NCI-H1048 (cell line): ENCODE measurements at places on chromosomes 5 and 9.

- DNase-seq: no peak
Observed at GRCh38 chr9:90340421-90340820, 302.2 kb downstream of the DIRAS2 start.

DNA sequence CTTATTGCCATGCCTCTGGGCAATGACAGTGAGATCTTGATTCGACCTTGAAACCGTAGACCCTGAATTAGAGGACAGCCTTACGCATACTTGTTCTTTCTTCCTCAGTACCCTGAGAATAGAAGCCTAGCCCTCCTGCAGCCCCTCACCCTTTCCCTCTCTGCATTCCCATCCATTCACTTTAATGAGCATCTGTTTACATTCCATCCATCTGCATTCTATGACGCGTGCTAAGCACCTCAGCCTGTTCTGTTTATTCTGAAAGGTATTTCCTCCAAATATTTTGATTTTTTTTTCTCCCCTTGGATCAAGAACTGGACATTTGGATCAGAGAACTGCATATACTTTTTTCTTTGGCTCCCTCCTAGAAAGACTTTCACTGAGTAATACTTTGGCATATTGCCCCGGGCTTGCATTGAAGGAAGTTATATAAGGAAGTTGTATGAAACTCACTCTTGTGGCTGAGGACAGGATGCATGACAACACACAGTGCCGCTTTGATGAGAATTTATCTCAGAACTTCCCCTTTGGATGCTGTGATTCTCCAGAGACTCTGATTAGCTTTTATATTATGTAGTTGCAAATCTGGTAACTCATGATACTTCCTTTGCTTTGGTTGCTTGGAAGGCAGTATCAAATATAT lies 15.7 kb downstream of the TMEM8B start:
- DNase-seq: no peak

- DNase-seq: no peak
Observed at GRCh38 chr9:26229324-26230054, 551.2 kb upstream of the TUSC1 start.

GRCh38 chr9:9498128-9498527 lies 1114.7 kb downstream of the PTPRD start:
- DNase-seq: no peak

- no peak for DNase-seq
Observed at GRCh38 chr5:141825241-141825671, 53.0 kb downstream of the PCDH1 start.

DNA sequence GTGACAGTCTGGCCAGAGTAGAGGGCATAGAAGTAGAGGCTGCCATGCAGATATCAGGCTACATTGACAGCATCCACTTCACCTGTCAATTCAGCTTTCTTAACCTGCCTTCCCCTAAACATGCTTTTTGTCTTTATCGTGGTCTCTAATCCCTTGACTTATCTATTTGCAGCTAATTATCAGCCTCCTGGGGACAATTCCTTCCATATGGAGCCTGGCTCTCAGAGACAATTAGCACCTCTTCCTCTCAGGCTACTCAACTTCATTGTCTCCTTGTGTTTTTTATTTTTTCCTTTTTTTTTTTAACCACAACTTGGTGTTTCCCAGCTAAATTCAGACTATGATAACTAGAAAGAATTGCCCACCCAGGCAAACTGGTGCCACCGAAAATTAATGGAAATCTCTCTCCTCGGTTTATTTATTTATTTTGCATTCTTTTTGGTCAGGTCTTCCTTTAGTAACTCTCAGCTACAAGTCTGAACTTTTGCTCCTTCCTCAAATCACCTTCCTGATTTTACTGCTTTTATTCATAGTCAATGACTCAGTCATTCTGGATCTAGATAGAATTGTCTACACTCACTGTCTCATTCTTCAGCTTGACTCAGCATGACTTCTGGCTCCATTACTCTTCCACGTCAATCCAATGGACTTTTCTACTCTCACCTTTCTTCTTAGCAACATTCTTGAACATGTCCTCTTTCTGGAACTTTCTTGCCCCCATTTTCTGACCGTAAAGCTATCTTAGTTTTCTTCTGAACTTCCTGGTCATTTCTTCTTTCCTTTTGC lies 63.0 kb upstream of the BASP1 start:
- DNase-seq: no peak

DNA sequence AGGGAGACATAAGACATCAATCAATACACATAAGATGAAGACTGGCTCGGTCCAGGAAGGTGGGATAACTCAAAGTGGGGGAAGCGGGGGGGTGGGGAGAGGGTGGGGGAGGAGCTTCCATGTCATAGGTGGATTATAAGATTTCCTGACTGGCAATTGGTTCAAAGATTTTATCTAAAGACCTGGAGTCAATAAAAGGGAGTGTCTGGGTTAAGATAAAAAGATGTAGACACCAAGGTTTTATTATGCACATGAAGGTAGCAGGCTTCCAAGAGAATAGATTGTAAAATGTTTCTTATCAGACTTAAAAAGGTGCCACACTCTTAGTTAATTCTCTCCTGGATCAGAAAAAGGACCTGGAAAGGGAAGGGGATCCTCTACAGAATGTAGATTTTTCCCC lies 25.6 kb upstream of the OTULINL start:
- DNase-seq: no peak

GRCh38 chr5:16812448-16812847 lies 123.6 kb downstream of the MYO10 start:
- no peak for DNase-seq

- DNase-seq: no peak
Observed at GRCh38 chr5:120304663-120305062, 159.4 kb upstream of the PRR16 start.

- no peak for DNase-seq
Observed at GRCh38 chr5:136020383-136021015, 8.3 kb upstream of the TGFBI start.

DNA sequence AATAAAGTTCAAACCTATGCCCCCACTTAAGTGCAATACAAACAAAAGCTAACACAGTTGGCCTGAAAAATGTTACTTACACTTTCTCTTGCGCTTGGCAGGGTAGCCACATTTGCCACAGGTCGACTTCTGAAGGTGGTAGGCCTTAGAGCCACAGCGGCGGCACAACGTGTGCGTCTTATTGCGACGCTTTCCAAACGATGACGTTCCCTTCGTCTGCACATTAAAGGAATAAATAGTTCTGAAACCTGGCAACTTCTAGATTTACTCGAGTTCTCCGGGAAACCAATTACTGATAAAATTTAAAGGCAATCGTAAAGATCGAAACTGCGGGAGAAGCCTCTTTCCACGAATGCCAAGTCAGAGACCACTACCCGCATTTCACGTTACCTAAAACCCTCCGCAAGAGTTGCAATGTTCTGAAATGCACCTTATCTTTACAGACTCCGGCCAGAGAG lies 602 bp downstream of the RPL37 start:
- DNase-seq: no peak

DNA sequence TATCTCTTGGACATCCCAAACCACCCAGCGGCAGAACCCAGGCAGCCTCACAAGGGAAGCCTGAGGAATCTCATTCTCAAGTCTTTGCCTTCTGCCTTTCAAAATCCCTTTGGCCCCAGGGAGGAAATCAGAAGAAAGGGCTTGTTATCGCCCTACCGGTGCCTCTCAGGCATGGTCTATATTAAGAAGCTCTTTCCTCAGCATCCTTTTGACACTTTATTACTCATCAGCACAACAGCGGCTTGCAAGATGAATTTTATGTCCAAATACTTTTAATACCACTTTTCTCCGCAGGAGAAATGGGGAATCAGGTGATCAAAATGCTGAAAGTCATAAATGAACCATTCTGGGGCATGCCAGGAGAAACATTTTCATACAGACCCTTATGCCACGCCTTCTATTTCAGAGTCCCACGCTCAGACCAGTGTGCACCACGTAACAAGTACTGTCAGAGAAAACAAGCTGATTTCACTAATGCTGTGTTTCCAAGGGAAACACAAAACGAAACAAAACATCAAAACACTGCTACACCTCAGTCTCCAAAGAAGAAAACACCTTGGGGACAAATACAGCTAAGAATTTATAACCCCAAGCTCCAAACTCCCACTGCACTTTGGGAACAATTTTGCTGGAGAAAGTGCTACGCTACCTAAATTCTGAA lies 30.0 kb downstream of the RAPGEF1 start:
- no peak for DNase-seq

DNA sequence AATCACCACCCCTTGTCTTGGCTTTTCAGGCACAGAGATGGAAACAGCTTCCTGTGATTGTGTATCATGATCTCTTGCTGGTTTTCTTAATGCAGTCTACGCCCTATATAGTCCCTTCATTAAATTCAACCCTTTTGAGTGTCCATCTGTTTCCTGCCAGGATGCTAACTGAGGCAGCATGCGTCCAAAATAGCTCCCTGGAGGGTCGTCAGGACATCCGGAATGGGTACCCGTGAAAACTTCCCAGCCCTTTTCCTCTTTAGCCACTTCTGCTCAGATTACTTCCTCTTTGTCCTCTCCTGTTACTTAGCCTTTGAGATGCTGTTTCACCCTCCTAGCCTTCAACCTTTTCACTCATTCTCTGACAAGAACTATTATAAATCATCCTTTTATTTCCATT lies 79.8 kb upstream of the KLF9 start:
- no peak for DNase-seq
